ENCODE measurements at places on chromosomes 16 and 17.

DNA sequence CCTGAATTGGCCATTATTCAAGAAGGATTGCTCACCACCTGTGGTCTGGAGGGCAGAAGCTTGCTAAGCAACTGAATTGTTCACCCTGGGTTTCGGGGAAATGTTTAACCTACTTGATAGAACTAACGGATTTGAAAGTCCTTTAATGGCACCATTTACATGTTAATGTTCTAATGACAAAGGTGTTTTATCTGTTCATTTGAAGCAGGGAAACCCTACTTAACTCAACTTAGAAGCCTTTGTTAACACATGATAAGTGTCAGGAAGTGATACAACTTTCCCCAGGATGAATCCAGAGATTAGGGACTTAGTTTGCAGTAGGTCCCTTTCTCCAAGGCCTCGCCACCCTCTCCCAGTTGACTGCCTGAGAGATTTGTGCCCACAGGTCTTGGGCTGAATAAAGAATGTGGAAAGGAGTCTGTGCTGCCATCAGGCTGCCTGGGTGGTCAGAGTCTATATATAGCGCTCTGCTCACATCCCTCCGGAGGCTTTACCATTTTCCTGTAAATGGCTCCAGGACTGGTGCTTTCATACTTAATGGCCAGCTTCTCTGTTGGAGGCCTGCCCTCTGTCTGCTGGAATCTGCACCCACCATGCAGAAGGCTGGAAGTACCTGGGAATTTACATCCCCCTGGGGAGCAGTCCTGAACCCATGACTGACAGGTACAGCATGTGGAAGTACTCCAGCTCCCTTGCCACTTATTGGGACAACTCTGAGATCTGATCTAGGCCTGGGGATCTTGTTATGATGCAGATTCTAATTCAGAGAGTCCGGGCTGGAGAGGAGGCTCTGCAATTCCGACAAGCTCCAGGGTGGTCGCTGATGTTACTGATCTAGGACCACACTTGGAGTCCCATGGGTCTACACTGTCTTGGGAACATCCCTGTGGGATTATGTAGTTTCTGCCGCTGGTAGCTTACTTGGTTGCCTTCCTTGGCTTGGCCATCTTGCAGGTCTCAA is 99.9 kb downstream of the ASIC2 start:
- no peak for DNase-seq

DNA sequence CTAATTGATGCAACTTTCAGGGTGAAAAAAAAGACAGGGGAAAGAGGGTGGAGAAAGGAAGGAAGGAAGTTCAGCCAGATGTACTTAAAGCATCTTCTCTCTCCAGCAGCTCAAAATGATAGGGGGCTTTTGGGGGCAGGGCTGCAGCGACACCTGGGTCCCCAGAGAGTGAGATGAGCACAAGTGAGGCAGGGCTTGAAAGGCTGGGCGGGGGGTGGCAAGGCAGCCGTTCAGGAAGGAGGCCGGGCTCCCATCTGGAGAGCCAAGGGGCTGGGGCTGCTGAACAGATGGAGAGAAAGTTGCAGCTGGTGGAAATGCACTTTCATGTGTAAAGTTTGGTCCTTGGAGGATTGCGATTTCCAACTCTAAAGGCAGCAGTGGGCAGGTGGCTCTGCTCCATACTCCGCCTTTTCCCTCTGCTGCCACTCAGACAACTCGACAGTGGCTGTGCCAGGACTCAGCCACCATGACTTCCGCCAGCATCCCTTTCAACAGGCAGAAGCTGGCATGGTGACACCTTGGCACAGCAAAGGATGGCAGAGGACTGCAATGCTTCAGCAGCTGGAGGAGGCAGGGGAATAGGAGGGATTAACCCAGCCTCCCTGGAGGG is 7.7 kb downstream of the SLC35B1 start:
- no peak for DNase-seq

- DNase-seq, result peak; percentile 19
Observed at GRCh38 chr16:55257966-55258613, 65.9 kb upstream of the IRX6 start.

DNA sequence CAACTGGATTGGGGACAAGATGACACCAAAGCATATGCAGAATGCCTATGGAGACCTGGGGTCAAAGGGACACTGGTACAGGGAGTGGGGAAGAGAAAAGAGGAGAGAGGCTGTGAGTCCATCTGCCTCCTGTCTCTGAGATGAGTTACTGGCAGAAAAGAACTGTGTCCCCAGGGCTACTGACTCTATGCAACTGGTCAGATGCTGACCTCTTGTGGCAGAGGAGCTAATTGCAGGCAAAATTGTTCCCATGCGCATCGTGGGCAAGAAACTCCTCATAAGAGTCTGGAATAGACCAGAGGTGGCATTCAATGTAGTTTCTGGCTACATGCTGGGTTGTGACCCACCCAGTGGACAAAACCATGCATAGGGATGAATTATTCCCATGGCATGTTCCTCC is 26.1 kb upstream of the MLKL start:
- DNase-seq, result no peak

DNA sequence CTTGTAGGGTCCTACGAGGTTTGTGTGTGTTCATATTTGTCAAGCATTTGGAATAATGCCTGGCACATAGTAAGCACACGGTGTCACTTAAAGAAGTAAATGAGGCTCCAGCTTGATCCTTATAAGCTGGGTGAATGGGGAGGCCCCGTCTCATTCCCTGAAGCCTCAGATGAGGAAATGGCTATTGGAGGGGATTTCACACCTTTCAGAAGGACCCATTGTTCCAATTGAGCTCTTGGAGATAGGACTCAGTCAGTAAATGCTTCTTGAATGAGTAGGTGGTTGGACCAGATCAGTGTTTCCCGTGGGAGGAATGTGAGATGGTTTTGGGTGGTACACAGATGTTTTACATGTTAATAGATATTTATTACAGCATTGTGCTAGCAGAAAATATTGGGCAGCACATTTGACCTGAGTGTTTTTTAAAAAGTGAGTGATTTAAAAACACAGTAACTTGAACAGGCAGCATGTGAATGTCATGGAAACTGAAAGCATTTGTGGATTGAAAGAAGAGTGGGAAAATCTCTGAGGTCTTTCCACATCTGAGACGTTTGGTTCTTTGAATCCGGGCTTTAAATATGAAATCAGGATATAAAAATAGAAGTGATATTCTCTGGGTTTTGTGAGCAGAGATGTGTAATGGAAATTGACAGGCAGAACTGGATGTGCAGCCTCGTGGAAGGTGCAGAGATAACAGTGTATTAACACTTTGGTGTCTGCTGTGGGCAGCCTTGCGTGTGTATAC is 36.4 kb upstream of the ARHGAP17 start:
- no peak for DNase-seq

DNA sequence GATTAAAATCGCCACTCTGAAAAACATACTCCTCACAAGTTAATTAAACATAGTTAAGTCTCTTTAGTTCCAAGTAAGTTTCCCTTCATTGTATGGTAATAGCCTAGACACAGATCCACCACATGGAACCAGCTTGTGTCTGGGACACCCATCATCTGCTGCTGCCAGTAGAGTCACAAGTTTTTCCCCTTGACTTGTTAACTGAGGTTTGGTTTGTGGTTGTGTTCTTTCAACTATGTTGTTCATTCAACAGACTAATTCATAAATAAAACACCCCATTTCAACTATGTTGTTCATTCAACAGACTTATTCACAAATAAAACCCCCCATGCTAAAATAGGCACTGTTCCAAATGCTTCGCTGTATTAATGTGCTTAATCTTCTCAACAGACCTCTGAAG is 24.4 kb downstream of the YWHAE start:
- no peak for DNase-seq

DNA sequence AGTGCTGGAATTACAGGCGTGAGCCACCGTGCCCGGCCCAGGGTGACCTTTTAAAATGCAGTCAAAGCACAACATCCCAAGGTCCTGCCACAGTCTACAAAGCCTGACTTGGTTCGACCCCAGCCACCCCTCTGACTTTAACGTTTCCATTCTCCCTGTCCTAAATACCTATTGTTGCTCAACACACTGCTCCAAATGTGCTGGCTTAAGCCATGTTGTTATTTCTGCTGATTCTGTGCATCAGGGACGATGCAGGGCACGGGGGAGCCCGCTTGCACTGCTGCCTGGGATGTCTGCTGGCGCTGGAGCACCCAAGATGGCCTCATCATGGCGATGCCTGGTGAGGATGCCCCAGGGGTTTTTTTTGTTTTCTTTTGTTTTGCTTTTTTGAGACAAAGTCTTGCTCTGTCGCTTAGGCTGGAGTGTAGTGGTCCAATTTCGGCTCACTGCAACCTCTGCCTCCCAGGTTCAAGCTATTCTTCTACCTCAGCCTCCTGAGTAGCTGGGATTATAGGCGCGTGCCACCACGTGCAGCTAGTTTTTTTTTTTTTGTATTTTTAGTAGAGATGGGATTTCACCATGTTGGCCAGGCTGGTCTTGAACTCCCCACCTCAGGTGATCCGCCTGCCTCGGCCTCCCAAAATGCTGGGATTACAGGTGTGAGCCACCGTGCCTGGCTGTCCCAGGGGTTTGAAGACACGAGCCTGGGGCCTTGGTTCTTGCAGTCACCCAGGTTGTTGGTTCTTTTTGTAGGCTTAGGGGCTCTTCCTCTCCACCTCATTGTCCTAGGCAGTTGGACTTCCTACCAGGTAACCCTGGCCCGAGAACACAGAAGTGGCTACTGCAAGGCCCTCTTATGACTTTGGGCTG is 22.9 kb downstream of the TMC7 start:
- no peak for DNase-seq

DNA sequence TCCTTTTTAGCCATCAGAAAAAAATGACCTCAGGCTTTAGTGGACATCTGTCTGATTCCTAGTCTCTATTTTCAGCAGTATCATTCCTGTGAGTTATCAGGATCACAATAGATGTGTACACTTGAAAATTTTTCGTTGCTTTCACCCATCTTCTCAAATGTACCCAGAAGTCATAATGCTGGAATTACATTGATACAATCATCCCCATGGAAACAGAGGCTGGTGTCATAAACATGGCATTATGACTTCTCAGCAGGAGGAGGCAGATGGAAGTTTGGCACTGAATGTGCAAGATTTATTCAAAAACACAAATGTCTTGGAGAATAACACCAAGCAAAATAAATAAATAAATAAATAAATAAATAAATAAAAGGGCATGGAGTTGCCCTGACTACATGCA is 292.5 kb downstream of the PHKB start:
- no peak for DNase-seq

- no peak for DNase-seq
Observed at GRCh38 chr16:78791011-78791410, 691.6 kb downstream of the WWOX start.

GRCh38 chr16:82460766-82461165 is 166.0 kb upstream of the CDH13 start:
- DNase-seq, result no peak

- DNase-seq, result no peak
Observed at GRCh38 chr17:1843947-1844346, 14.1 kb downstream of the RPA1 start.

DNA sequence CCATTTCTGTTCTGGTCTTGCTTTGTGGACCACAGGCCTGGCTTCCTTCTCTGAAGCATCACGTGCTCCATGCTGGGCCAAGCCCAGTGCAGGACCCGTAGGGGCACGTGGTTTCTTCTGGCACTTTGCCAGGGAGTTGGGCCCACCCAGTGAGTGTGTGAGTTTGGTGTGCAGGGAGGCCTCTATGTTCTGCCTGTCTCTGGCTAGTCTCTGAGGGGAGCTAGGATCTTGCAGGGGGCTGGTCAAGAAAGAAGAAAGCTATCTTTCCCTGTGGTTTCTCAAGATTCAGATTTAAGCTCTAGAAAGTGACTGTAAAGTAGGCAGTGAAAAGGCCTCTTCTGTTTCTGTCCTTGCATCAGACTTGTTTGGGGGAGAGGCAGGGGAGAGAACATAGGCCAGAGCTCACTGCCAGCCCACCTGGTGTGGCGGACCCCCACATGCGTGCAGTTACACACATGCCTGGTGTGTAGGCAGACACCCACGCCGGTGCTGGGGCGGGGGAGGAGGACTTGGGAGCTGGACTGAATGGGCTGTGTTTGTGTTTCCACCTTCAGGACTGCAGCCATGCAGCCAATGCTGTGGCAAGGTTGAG is 11.8 kb downstream of the LASP1 start:
- no peak for DNase-seq

- no peak for DNase-seq
Observed at GRCh38 chr16:54890381-54890780, 40.3 kb upstream of the IRX5 start.

DNA sequence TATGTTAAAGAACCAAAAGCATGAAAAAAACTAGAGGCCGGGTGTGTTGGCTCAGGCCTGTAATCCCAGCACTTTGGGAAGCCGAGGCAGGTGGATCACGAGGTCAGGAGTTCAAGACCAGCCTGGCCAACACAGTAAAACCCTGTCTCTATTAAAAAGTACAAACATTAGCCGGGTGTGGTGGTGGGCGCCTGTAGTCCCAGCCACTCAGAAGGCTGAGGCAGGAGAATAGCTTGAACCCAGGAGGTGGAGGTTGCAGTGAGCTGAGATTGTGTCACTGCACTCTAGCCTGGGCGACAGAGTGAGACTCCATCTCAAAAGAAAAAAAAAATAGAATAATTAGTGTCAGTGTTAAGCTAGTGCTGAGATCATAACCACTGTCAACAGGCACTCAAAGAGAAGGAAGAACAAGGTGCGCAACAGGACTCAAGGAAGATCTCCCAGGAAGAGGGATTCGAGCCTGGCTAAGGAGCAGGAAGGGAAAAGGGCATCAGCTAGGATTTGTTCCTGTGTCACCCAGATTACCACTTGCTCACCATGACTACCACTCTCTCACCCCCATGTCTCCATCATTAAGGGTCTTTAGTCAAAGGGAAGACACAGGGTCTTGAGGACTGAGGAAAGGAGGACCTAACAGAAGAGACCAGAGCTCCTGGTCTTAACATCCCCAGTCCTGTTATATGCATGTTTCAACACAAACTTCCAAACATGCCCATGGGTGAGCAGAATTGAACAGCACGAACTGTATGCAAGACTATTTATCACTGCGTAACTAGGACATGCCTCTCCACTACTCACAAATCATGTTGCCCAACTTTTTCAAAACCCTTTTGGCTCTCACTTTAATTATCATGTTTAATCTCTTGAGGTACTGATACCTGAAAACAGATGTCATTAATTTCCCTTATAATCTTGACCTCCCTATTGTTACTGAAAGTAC is 88.3 kb upstream of the PLEKHM1 start:
- DNase-seq, result no peak

GRCh38 chr17:77746393-77746792 is 212.1 kb upstream of the TNRC6C start:
- no peak for DNase-seq

DNA sequence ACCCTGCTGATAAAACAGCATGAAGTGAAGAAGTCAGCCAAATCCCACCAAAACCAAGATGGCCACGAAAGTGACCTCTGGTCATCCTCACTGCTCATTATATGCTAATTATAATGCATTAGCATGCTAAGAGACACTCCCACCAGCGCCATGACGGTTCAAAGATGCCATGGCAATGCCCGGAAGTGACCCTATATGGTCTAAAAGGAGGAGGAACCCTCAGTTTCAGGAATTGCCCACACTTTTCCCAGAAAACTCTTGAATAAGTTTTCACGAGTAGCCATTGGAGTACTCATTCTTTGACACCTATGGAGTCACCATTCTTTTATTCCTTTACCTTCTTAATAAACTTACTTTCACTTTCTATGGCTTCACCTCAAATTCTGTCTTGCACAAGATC is 44.3 kb downstream of the GSG1L start:
- no peak for DNase-seq
